ENCODE measurements at places on chromosomes 1 and 21. TPM values are rescaled to one million over a fixed set of nuclear protein-coding genes. Genes with fewer than 3 reads are reported as not detected.

FCGR1A gene
- 5.0 TPM for total RNA-seq

SFT2D2 gene
- total RNA-seq, result 27.3 TPM

WDR64 gene
- total RNA-seq, result not detected

C1QA gene
- 80.5 TPM for total RNA-seq

CFHR4 gene
- not detected for total RNA-seq

PKLR gene
- total RNA-seq, result not detected

CNR2 gene
- not detected for total RNA-seq

CHIA gene
- total RNA-seq, result not detected

AKR7A3 gene
- total RNA-seq, result 0.17 TPM

ENAH gene
- total RNA-seq, result 121 TPM

TADA1 gene
- total RNA-seq, result 9.9 TPM

AMY1A gene
- total RNA-seq, result not detected

ACTL8 gene
- not detected for total RNA-seq

S100A7A gene
- not detected for total RNA-seq

HSD3B2 gene
- total RNA-seq, result 0.11 TPM

TEDDM1 gene
- not detected for total RNA-seq

TDRD5 gene
- not detected for total RNA-seq

KCTD3 gene
- total RNA-seq, result 16.7 TPM

IGFN1 gene
- 0.71 TPM for total RNA-seq

PI4KB gene
- total RNA-seq, result 54.7 TPM

RBP7 gene
- 24.8 TPM for total RNA-seq

BEND5 gene
- total RNA-seq, result 7.9 TPM

DEPDC1 gene
- total RNA-seq, result 0.71 TPM

HSF2BP gene
- 0.34 TPM for total RNA-seq

CHTOP gene
- 62.8 TPM for total RNA-seq

MEX3A gene
- 0.20 TPM for total RNA-seq

SLC25A33 gene
- total RNA-seq, result 7.6 TPM

SLAMF1 gene
- total RNA-seq, result 0.31 TPM

TSTD1 gene
- 23.5 TPM for total RNA-seq

SLC37A1 gene
- 2.9 TPM for total RNA-seq

ZNF593OS gene
- not detected for total RNA-seq

APOBEC4 gene
- total RNA-seq, result not detected

PCP4L1 gene
- total RNA-seq, result 0.94 TPM

DCLRE1B gene
- total RNA-seq, result 2.6 TPM

VHLL gene
- total RNA-seq, result not detected

LCE2C gene
- not detected for total RNA-seq

CACNA1S gene
- total RNA-seq, result 0.09 TPM

MAP3K21 gene
- total RNA-seq, result 0.46 TPM

UTS2 gene
- not detected for total RNA-seq

HMCN1 gene
- total RNA-seq, result 16.2 TPM

LCE3D gene
- not detected for total RNA-seq

AIRE gene
- total RNA-seq, result 0.14 TPM

KCNT2 gene
- 4.1 TPM for total RNA-seq

ANGPTL1 gene
- total RNA-seq, result 22.6 TPM

LAMB3 gene
- total RNA-seq, result 9.3 TPM

TCHHL1 gene
- total RNA-seq, result not detected

KCNJ9 gene
- not detected for total RNA-seq

FBLIM1 gene
- 94.6 TPM for total RNA-seq

GART gene
- total RNA-seq, result 28.6 TPM

ERG gene
- total RNA-seq, result 20.1 TPM

TBCE gene
- total RNA-seq, result 19.6 TPM

TCEANC2 gene
- total RNA-seq, result 3.8 TPM
